ENCODE measurements at places on chromosomes 5 and 9. TPM values are rescaled to one million over a fixed set of nuclear protein-coding genes. Genes with fewer than 3 reads are reported as not detected.

DNA sequence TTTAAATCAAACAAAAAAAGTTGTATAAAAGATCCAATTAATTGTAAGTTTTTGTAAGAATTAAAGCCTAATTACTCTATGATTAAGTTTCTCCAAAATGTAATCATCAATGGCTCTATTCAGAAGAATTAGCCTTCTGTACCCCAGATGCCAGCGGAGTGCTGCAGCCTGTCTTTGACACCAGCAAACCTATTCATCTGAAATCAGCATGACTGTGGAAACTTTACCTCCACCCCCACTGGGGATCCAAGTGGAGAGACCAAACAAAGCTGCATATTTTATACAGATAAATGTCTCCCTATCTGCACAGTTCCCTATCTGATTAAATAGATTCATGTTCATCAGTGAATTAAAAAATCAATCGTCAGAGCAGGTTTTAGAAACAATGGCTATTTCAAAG is 426.8 kb downstream of the KIAA0825 start:
- DNase-seq: no peak

DNA sequence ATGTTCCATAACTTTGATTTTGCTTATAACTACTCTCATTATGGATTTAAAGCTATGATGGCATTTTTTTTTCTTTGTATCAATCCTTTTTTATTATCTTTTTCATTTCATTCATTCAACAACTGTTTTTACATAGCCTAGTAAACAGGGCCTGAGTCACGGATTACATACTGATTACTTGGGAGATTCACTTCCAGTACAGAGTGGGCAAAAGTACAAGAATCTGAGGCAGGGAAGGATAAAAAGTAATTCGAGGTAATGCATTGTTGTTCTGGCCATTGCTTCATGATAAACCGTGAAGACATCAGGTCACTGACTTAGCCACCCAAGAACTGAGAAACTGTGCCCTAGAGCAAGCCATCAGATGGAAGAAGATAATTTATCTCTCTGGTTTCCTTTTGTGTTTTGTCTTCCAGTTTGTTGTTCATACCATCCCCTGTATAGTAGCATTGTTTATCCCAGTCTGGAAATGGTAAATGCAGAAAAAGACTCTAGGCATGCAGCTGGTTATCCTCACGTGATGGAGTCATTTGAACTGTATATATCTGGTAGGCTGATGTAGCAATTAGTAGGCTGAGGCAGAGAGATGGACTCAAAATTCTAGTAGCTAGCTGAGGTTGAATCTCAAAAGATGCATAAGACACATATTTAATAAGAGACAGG is 145.6 kb downstream of the CNTLN start:
- no peak for DNase-seq

DNA sequence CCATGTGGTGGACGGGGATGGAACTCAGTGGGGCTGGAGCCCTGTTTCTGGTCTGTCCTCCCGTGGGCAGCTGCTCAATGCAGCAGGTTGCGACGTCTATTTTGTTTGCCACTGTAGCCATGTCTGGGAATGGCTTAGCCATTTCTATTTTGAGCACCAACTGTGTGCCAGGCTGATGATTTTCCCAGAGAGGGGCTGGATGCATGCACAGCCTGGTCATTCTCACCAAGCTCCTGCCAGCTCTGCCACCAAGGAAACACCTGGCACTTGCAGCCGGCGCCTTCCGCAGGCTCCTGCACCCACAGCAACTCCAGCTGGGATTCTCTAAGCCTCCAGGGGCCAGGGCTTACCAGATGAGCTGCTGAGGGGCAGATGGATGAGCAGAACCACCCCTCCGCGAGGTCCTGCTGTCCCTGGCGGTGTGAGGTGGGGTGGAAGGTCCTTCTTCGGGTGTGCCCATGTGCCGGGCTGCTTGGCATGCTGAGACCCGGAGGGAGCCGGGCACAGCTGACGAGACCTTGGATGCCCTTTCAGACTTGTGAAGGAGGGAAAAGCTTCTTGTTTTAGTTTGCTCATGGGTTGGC is 151.2 kb downstream of the RXRA start:
- no peak for DNase-seq

DNA sequence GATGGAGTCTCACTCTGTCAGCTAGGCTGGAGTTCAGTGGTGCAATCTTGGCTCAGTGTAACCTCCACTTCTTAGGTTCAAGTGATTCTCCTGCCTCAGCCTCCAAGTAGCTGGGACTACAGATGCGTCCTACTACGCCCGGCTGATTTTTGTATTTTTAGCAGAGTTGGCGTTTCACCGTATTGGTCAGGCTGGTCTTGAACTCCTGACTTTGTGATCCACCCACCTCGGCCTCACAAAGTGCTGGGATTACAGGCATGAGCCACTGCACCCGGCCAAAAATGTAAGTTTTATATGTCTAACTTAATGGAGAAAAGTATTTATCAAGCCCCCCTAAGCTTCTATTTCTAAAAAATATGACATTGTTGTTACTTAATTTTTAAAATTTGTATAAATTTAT is 98.2 kb upstream of the RIOK2 start:
- DNase-seq: no peak

GRCh38 chr5:66616520-66617225 is 20.5 kb downstream of the MAST4 start:
- no peak for DNase-seq

- no peak for DNase-seq
Observed at GRCh38 chr5:4659851-4660250, 480.3 kb upstream of the ADAMTS16 start.

- no peak for DNase-seq
Observed at GRCh38 chr9:80501635-80502034, 929.9 kb downstream of the TLE4 start.

DNA sequence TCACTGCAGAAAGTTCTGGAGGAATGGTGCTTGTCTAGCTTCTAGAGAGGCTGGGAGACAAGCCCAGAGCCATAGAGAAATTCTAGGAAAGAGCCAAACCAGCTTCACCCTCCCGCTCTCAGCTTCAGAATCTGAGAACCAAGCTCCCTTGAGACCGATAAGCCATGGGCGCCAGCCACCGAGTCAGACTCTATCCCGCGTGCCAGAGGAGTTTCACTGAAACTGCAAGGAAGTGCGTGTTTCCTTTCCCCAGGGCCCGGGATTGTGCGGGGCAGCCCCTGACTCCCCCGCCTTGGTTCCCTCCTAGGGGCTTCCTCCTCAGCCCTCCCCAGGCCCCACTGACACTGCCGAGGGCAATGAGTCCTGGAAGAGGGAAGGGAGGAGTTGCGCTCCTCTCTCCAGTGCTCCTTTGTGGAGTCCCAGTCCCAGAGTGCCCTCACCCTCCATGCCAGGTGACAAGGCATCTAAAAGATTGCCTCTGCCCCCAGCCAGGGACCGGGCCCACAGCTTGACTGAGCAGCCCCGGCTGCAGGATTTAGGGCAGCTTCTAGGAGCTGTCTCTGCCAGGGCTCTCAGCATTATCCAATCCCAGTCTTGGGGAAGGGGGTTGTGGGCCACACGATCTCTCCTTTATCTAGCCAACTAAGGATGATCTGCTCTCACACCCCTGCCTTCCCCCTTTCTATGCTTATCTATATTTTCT is 18.4 kb upstream of the TCF7 start:
- DNase-seq: no peak

GPR150 gene
- total RNA-seq: not detected

- DNase-seq: no peak
Observed at GRCh38 chr9:99986642-99987041, 80.2 kb downstream of the STX17 start.
